ENCODE measurements at places on chromosomes 2 and 18.

- DNase-seq, result no peak
These were observed 59.1 kb downstream of the TNS1 start for GRCh38 chr2:217943446-217944321.

GRCh38 chr2:148459377-148459778, 185.2 kb upstream of the EPC2 start:
- DNase-seq, result peak; percentile 21

- DNase-seq, result no peak
These were observed 280.0 kb downstream of the FIGN start for GRCh38 chr2:163455815-163456214.

- DNase-seq, result no peak
These were observed 120.4 kb upstream of the MSH6 start for GRCh38 chr2:47662552-47662951.

GRCh38 chr2:118737684-118738083, 109.8 kb downstream of the EN1 start:
- DNase-seq, result no peak

DNA sequence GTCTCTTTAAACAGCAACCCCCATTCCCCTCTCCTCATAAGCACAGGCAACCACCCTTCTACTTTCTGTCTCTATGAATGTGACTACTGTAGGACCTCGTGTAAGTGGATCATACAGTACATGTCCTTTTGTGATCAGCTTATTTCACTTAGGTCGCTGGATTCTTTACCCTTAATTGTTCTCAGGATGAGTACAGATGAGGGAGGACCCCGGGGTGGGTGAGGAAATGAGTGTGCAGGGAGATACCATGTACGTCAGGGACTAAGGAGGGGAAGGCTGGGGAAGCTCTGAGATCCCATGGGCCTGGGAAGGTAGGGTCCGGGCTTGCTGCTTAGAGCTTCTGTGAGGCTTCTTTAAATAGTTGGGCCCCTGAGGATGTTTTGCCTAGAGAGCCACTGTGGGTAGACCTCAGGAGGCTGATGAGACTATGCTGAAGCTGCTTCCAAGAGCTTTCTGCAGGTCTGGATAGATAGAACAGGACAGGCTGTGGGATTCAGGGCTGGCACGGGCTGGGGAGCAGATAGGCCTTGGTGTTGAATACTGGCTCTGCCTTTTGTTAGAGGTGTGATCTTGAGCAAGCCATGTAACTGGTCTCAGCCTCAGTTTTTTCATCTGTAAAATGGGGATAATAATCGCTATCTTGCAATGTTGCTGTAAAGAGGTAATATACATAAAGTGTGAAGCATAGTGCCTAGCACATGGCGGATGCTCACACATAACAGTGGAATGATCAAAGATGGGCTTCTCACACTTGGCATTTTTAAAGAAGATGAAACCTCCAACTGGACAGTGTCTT, 155.3 kb downstream of the PRKCE start:
- DNase-seq, result no peak
